Activated CD4-positive, CD25-positive, alpha-beta regulatory T cell treated with anti-CD3 and anti-CD28 coated beads, Interleukin-2, amount 50 U/mL, for 16 hours (primary cell): ENCODE measurements at places on chromosomes 1 and 21.
A peak's percentile ranks its signal among the peaks of the same experiment; 100 is the strongest.

DNA sequence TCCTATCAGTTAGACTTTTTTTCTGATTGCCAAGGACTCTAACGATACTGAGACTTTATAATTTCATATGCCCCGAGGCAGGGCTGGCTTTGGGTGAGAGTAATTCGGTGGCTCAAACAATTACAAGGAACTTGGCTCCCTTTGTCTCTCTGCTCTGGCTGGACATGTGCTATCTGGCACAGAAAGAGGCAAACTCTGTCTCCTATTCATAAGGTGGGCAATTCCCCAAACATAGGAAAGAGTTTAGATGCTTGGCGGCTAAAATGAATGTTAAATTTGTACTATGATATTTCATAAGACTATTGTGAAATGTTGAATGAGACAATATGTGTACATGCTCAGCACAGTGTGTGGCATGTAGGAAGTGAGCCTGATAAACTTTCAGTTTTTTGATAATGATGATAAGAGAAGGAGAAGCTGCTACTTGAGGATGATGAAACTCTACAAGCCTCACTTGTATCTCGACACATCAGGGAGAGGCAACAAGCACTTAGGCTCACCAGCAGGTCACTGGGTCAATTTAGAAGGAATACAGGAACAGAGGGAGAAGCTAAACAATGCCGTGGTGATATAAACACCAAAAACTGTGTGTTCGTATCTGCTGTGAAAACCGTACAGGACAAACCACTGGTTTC lies 12.6 kb upstream of the NTPCR start:
- DNase-seq = no peak

GRCh38 chr1:68129536-68130250 lies 79.3 kb upstream of the DIRAS3 start:
- DNase-seq = no peak

GRCh38 chr1:79497193-79497773 lies 490.8 kb upstream of the ADGRL4 start:
- DNase-seq = no peak

- no peak for DNase-seq
Observed at GRCh38 chr1:164858096-164858632, 299.2 kb downstream of the PBX1 start.

DNA sequence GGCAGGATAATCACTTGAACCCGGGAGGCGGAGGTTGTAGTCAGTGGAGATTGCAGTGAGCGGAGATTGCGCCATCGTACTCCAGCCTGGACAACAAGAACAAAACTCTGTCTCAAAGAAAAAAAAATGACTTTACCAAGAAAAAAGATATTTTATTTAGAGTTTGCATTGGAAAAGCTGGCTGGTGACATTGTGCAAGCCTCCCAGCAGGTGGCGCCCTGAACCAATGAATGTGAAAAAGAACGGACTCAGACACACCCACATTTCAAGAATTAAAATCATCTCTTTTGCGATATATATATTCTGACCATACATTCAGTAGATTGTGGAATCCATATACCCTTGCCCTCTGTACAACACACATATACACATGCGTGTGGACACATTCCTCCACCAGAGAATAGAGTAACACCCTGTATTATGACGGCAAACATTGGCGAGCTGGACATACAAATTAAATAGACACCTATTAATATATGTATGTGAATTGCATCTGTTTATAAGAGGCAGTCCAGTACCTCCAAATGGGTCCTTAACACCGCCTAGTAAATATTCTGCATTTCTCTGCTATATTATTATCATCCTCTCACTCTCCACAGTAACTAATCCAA lies 39.0 kb upstream of the CADM3 start:
- DNase-seq = peak; percentile 43

GRCh38 chr1:71093938-71094337 lies 13.1 kb upstream of the ZRANB2 start:
- no peak for DNase-seq

DNA sequence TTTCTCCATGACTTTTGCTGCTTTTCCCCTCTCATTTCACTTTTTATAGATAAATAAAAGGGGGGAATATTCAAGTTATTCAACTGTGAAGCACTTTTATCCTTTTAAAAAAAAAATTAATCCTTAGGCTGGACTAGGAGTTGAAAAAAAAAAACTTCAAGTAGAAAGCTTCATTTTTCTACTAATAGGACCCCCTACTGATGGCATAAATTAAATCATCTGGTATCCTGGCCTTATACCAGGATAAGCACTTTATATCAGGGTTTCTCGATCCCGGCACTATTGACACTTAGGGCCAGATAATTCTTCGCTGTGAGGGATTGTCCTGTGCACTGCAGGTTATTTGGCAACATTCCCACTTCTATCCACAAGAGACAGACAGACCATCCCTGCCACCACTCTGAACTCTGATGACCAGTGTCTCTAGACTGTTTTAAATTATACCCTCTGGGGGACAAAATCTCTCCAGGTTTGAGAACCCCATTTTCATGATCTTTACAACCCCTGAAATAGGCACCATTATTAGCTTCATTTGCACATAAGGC lies 17.6 kb downstream of the USP33 start:
- no peak for DNase-seq

- DNase-seq = no peak
Observed at GRCh38 chr1:66182551-66183178, 351.3 kb upstream of the SGIP1 start.

DNA sequence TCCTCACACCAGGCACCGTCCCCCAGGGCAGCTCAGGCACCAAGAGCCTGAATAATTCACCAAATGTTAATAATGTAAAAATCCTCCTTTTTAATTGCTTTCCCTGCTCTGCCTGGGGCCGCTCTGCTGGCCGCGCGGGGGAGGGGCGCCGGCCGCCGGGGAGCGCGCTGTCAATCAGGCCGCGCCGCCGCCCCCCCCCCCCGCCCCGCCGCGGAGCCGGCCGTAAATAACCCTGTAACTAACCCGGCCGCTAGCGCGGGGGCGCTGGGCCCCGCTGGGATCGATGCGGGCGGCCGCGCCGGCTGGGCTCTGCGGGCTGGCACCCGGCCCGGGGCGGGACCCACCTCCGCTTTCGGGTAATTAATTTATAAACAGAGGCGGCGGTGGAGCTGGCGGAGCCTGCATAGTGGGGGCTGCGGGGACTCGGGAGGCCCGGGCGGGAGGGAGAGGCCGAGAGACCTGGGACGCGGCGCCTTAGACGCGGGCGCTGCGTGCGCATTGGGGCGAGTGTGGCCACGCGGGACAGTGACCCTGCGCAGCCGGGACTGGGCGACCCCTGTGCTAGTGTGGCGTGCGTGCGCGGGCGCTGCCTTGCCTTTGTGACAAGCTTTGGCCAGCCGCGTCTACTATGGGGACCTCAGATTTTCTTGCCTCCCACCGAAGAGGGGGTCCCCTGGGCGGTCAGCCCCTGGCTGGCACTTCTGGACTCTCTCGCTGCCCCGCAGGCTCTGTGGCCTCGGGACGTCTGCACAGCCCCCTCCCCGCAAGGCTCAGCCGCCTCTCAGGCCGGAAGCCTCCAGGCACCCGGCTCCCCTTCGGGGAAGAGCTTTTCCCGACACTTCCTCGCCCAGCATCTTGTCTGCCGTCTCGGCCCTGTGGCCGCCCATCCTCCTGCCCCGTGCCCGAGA lies 16.6 kb downstream of the SAMD11 start:
- DNase-seq = no peak
